ENCODE measurements at places on chromosomes 12 and 14.

DNA sequence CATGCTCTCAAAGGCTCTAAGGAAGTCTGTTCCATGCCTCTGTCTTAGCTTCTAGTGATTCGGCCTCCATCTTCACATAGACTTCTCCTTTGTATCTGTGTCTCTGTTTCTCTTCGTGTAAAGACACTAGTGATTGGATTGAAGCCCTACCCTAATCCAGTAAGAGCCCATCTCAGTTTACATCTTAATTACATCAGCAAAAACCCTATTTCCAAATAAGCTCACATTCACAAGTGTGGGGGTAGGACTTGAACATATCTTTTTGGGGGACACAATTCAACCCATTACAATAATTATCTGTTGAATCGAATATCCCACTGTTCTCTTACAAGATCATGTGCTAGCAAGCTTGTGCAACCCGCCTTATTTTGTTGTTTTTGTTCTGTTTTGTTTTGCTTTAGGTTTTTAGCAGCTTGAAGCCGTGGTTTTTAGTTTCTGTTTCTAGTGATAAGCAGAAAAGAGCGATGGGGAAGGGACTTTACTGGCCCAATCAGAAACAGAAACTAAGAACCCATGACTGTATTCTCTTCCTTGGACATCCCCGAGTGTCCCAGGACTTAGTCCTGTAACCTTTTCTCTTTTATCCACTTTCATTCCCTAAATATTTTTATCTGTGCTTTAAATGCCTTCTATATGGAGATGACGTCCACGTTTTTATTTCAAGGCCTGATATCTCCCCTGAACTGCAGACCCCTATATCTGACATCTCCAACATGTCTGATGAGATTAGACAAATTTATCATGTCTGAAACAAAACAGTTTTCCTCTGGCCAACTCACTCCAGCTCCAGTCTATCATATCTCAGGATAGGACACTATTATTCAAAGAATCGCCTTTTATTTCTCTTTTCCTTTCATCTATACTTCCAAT lies 353.0 kb downstream of the CCDC91 start:
- no peak for DNase-seq

DNA sequence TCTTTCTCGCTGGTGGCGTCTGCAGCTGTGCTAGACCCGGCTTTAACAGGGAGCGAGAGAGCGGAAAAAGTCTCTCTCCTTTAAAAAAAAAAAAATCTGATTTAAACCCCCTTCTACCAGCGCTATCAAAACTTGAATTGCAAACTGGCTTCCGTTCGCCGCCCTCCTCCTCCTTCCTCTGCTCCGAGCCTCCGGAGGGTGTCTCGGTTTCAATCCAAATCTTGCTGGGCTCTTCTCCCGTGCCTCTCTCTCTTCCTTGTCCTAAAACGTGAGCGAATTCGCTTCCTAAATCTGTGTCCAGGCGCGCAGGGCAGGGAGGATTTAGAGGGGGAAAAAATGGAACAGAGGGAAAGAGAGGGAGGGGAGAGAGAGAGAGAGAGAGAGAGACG lies 272 bp downstream of the TBX3 start:
- no peak for DNase-seq

- no peak for DNase-seq
Measured at GRCh38 chr14:89435492-89435891, 18.5 kb upstream of the FOXN3 start.

DNA sequence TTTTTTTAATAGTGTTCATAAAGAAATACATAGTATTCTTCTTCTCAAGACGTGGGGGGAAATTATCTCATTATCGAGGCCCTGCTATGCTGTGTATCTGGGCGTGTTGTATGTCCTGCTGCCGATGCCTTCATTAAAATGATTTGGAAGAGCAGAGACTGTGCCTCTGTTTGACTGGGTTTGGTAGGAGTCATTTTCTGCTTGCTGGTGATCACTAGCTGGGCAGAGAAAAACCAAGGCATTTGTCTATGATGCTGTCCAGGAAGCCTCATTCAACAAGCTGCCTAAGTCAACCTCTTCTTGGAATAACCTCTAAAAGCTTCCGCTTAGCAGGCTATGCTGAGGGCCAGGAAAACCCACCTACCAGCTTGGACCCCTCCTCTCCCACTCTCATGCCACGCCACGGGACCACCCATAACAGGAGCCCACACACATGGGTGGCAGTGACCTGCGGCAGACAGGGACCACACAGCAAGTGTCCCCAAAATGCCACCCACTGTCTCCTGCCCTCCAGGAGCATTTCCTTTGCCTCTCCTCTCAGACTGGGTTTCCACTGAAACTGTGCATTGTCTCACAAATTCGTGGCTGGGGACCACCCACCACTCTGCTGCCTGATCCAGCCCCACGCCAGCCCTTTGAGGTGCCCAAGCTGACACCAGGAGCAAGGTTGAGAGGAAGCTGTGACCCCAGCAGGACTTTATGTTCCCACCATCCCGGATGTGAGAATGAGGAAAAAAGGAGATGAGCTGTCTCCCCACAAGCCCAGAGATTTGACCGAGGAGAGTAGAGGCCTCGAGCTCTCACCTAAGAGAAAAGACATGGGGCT lies 36.8 kb downstream of the DAD1 start:
- DNase-seq = no peak

DNA sequence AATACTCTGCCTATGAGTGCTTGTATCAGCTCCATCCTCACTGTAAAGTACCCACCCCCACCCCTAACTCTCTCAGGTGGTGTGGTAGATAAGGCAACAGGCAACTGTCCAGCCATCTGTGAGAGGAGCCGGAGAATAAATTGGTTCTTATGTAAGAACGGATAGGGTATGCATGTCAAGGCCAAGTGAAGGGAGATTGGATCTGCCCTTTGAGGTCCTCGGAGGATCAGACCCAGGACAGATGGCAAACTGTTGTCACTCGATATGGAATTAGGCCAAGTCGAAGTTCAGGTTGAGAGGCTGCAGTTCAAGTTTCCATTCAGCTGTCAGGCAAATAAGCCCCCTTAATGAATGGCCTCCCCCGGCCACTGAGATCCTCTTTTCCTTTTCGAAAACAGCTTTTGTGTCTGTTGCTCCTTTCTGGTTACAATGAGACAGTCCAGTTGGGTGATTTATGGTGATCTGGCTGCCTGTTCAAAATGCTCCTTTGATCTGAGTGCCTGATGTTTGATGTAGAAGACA lies 120.3 kb downstream of the VRK1 start:
- no peak for DNase-seq

DNA sequence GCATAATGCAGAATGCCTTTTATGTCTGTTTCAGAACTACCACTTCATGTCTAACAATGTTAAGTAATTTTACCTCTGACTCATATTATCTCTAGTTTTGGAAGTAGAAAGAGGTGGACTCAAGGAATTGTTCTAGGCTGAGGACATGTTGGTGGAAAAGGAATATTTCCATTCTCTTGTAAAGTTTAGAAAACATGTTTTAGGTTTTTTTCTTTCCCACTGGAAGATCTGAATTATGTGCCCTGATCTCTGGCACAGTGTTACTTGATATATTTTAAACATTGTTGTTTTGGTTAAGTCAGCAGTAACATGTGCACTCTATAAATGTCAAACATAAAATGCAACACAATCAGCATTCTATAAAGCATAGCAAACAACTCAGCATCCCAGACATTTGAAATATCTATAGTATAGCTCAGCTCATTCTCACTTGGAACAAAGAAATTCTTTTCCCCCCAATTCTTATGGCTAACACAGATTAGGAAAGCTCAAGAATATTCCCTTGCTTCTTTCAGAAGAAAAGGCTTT lies 202.3 kb downstream of the STXBP6 start:
- DNase-seq = no peak

GRCh38 chr14:35201066-35201465 lies 78.7 kb downstream of the PRORP start:
- DNase-seq = no peak

Data from Ammon's horn (tissue), 1 donor.